ENCODE measurements at places on chromosomes 7 and 10. TPM values are rescaled to one million over a fixed set of nuclear protein-coding genes. Genes with fewer than 3 reads are reported as not detected.

DNA sequence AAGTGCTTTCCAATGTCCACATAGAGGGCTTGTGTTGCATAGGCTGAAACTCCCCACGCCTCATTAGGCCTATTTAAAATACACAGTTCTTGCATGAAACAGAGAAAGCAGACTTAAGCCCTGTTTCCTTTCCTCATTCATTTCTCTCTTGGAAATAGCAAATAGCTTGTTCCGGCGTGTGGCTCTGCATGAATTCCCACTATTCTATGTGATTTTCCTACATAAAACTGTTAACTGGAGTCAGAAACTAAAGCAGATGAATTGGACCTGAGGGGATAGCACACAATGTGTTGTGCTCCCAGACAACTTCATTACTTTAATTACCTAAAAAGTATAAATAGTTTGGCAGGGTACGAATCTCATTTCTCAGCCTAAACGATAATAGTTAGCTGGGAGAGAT is 981.5 kb downstream of the SORCS1 start:
- no peak for DNase-seq

GRCh38 chr10:3838460-3839437 is 53.7 kb upstream of the KLF6 start:
- no peak for DNase-seq

DNA sequence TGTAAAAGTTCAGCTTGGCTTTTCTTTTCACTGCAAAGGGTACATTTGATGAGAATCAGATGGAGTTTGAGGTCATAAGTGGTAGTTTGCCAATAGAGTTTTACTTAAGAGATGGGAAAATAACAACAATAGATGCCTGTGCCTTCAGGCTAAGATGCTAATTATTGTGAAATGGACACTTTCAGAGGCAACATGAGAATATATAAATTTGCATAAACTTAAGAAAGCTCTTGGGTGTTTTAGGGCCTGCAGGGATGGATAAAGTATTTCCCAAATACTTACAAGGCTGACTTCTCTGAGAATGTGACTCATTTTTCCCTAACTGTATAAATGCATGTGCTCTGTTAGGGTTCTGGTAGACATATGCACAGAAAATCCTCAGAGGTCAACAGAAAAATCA is 200.3 kb upstream of the SVIL start:
- no peak for DNase-seq

DNA sequence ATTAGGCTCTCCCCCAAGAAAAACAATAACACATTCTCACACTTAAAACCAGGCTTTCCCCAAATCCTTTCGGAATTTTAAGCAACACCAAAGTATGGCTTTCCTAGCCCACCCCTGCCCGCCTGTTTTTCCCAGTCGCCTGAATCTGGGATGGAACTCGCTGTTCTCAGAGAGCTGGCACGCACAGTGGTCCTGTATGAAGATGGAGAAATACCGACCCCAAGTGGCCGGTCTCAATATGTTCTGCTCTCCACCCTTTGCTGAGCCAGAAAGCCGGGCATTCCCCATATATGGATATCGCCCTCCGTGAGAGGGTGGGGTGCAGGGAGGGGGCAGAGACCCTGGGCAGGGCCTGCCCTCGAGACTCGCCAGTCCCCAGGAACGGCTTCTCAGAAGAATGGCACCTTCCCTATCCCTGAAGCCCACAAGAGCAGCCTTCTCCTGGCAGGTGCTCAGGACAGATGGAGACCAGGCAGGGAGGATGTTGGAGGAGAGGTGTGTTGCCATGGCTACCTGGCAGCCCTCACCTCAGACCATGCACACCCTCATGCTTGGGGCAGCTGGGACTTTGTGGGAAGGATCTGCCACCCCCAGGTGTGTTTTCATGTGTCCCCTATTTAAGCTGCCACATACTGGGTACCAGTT is 3.4 kb downstream of the TACR2 start:
- DNase-seq, result peak; percentile 57

ANKRD30A gene
- not detected for total RNA-seq

DNA sequence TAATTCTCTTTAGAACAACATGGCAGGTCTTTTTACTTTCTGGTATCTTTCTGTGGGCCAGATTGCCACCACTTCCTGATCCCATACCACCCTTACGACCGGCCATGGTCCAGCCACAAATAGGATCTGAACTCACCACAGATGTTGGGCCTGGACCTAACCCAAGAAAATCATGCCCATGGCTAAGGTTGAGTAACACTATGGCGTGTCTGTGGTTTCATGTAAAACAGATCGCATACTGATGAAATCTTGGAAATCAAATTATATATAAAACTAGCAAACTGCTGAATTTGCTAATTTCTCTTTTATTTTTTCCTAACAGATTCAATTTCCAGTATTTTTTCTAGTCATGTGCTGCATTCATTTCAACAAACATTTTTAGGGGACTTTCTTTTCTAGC is 77.2 kb downstream of the CH25H start:
- no peak for DNase-seq

GRCh38 chr7:93414574-93414973 is 159.9 kb downstream of the CALCR start:
- no peak for DNase-seq

GRCh38 chr10:32901815-32902214 is 56.2 kb downstream of the ITGB1 start:
- DNase-seq, result no peak

DNA sequence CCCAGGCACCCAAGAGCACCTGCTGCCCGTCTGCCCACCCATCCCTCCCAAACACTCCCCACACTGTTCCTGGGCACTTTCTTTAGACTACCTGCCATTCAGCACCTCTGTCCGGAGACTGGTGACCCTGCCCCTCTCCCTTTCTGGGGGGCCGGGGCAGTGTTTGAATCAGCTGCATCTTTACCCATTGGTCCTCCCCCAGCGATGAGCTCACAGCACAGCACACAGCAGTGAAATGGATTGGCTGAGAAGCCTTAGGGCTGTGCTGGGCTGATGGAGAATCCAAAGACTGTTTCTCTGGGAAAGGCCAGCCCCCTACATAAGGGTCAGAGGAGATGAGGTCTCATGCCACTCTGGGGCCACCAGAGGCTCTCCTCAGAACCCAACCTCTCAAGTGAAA is 40.2 kb downstream of the VWA2 start:
- no peak for DNase-seq

DNA sequence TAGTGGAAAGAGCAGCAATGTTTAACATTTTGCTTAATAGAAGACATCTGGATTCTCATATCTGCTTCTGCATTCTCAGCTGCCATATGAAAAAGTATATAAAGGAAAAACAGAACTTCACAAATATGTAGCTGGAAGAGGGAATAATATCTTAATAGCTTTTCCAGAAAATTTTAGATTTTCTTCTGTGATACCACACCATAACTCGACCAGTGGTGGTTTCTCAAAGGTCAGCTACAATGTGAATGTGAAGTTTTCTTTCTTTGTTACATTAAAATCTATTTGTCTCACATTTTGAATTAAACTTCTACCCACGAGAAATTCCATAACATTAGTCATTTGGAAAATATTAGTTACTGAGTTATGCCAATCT is 339.8 kb downstream of the PARD3 start:
- DNase-seq, result no peak

- DNase-seq, result no peak
Observed at GRCh38 chr10:43852149-43852548, 203.5 kb upstream of the ZNF32 start.

GRCh38 chr10:56662765-56663447 is 301.8 kb upstream of the ZWINT start:
- no peak for DNase-seq

DNA sequence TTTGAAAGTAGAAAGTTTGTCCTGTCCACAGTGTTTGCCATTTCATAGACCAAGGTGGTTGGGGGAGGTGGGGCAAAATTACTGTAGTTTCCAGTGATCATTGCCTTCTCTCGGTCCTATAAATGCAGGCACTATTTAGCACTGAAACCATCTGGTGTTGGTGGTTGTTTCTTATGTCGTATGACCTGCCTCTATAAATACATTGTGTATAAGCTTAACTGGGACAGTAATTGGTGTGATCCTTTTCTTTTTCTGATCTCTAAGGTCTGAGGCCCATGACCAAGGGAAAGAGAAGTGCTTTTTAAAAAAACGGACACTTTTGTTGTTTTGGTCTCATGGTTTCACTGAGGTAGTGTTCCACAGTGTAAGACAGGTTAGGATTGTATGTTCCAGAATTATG is 63.1 kb downstream of the AUTS2 start:
- no peak for DNase-seq

SFRP5 gene
- total RNA-seq, result 0.41 TPM

DNA sequence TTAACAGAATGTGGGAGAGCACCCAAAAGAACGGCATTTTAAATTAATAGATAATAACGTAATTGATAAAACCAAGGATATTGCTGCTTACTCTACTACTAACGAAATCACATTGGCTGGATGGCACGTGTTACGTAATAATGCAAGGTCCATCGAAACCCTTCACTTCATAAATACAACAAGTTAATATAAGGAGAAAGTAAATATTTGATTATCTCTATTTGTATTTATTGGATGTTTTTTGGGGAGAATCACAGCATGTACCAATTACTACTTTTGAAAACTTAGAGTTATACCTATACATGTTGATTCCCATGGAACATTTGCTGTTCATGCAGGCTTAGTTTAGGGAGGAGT is 1.6 kb downstream of the PRKG1 start:
- DNase-seq, result no peak

- DNase-seq, result no peak
Observed at GRCh38 chr7:55510621-55511020, 61.7 kb downstream of the VOPP1 start.

AGAP9 gene
- total RNA-seq, result 6.9 TPM

GRCh38 chr7:87091487-87092066 is 32.1 kb upstream of the ELAPOR2 start:
- no peak for DNase-seq

ATOH7 gene
- total RNA-seq, result 0.19 TPM

DNA sequence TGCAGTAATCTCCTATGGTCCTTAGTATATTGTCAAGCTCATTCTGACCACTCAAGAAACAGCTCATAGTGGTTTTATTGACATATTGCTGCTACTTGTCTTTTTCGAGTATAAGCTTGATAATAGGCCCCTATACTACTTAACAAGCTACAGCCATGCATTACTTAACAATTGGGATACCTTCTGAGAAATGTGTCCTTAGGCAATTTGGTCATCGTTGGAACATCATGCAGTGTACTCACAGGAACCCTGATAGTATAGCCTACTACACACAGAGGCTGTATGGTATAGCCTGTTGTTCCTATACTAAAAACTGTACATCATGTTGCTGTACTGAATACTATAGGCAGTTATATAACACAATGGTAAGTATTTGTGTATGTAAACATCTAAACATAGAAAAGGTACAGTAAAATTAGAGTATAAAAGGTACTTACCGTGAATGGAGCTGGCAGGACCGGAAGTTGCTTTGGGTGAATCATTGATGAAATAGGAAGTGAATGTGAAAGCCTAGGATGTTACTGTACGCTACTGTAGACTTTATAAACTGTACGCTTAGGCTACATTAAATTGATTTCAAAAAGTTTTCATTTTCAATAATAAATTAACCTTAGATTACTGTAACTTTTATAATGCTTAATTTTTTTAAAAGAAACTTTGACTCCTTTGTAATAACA is 160.9 kb downstream of the LRRC4 start:
- DNase-seq, result no peak

- no peak for DNase-seq
Observed at GRCh38 chr7:55469271-55469681, 103.0 kb downstream of the VOPP1 start.

AKR1B15 gene
- total RNA-seq, result not detected

DNA sequence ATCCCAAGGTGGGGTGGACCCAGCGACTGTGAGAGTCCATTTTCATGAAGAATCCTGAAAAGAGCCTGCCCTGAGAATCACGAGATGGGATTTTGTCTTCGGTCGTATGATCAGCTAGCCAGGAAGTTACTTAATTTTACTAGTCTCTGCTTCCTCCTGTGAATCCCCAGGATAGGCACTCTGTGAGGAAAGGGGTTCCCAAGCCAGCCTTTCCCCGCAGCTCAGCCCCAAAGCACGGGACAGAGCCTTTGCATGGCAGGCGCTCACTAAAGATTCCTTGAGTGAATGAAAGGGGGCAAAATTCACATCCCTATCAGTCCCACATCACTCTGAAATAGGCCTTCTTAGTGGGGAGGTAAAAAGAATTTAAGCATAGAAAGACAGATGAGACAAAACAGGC is 219.6 kb downstream of the ADARB2 start:
- DNase-seq, result no peak

DNAH11 gene
- 0.47 TPM for total RNA-seq

DEPP1 gene
- total RNA-seq, result 14.8 TPM

FAM237B gene
- not detected for total RNA-seq

GRCh38 chr7:51789489-51789888 is 472.9 kb upstream of the COBL start:
- no peak for DNase-seq

CYP3A7 gene
- total RNA-seq, result not detected

Data from mucosa of descending colon (tissue), 3 donors.